ENCODE measurements at places on chromosomes 13 and 19.

GRCh38 chr19:3184847-3185460 lies 776 bp upstream of the NCLN start:
- peak; percentile 75 for DNase-seq

GRCh38 chr13:101730420-101731000 lies 278.0 kb downstream of the ITGBL1 start:
- DNase-seq = no peak

DNA sequence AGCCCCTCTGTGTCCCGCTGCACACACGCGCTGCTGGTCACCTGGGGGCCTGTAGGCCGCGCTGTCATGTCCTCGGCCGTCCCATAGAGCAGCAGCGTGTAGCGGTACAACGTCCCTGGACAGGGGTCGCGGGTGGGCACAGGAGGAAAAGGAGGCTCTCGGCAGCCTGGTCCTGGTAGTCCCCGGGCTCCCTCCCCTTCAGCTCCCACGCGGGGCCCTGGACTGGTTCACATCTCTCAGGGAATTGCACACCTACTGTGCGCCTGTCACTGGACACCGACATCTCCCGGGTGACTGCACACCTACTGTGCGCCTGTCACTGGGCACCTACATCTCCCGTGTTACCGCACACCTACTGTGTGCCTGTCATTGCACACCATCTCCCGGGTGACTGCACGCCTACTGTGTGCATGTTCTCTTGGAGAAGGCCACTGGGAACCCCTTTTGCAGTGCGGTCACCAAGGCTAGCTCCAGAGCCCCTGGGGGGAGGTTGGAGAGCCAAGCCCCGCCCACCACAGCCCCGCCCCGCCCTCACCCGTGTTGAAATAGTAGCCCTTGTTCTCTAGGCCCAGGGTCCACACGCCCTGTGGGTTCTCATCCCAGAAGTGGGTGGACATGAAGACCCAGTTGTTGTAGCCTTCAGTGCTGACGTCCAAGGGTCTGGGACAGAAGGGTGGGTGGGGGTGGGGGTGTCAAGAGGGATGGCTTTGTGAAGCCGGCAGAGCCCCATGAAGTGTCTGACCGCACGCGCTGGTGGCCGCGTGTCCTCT lies 3.5 kb upstream of the C19orf25 start:
- no peak for DNase-seq

- DNase-seq = no peak
Observed at GRCh38 chr13:74835579-74835978, 646.4 kb downstream of the TBC1D4 start.

- no peak for DNase-seq
Observed at GRCh38 chr13:103517066-103517767, 451.0 kb upstream of the SLC10A2 start.

DNA sequence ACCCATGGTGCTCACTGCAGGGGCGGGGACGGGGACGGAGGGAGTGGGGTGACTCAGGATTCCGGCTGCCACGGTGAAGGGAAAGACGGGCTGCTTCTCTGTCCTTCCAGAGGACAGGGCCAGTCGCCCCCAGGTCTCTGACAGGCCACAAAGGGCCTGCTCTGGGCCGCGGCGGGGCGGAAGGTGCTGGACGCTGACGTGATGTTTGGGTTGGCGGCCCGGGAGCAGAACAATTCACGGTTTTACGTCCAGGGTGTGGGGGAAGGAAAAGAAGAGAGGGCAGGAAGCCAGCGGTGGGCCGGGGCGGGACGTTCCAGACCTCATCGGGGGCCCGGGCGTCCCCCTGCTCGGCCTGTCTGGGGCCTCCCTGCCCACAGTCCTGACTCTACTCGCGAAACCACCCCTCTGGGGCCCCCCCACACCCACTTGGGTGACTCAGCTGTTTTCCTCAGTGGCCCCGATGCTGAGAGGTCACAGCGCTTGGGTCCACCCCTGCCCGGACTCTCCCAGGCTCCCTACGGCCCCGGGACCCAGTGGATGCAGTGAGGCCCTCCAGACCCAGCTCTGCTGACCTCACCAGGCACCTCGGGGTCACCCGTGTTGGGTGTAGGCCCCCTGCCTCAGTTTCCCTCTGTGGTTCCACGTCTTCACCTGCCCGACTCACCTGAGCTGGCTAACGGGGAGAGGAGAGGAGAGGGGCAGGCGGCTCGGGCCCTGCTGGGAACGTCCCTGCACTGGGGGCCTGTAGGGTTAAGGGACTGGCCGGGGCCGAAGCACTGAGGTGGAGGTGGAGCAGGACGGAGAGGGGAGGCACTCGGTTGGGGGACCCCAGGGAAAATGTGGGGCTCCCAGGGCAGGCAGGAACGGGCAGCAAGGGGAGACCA lies 29.2 kb downstream of the PIP5K1C start:
- peak; percentile 31 for DNase-seq

DNA sequence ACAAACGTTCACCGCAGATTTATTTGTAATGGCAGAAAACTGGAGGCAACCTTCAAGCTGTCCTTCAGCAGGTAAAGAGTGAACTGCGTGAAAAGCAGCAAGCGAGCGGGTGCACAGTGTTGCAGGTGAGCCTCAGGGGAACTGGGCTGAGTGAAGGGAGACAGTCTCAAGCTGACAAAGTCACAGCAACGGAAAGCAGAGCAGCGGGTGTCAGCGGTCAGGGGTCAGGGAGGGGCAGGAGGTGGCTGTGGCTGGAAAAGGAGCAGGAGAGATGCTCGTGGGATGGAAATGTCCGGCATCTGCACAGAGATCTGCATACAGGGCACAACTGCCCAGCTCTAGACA lies 8.5 kb upstream of the RASA3 start:
- DNase-seq = no peak

DNA sequence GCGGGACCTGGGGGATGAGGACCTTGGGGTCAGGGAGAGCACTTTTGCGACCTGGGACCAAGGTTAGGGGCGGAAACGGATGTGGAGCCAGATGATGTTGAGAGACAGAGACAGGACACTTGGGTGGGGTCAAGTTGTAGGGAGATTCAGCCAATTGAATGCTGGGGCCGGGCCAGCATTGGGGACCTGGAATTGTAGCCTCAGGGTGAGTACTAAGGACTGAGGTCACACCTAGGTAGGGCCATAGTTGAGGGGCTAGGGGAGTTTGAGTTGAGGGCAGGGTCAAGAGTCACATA lies 1.2 kb downstream of the ALKBH7 start:
- DNase-seq = no peak

DNA sequence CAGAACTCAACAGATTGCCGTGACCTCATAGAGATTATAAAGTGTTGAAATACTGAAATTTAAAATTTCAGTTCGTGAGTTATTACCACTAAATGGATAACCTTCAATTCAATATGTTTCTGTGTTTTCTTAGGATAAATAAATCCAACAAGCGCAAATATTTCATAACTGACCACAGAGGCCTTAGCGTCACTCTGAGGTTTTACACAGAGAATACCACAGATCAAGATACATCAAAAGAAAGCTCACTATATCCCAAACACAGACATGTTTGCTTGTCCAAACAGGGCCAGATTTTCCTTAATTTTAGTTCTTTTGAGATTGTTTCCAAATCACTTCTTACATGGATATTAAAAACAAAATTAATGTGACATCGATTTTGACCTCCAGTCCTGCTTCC lies 235.8 kb downstream of the EFNB2 start:
- DNase-seq = no peak
